ENCODE measurements at places on chromosomes 2 and 18. TPM values are rescaled to one million over a fixed set of nuclear protein-coding genes. Genes with fewer than 3 reads are reported as not detected.

RAB12 gene
- 39.6 TPM for total RNA-seq

ANKRD12 gene
- 80.7 TPM for total RNA-seq

BOLL gene
- not detected for total RNA-seq

DLX1 gene
- total RNA-seq, result not detected

IL1R1 gene
- total RNA-seq, result 48.2 TPM

NETO1 gene
- not detected for total RNA-seq

ANKRD62 gene
- 0.40 TPM for total RNA-seq

CLEC4F gene
- 0.15 TPM for total RNA-seq

SH3RF3 gene
- total RNA-seq, result 9.2 TPM

MC2R gene
- total RNA-seq, result not detected

IL36RN gene
- not detected for total RNA-seq

UGT1A10 gene
- not detected for total RNA-seq

KLHL30 gene
- 1.3 TPM for total RNA-seq

- no peaks in the 10 kb centered on the region for H3K36me3 ChIP-seq
- no peak for DNase-seq
- H3K27ac ChIP-seq, result no peak overlapping the region
- no peaks in the 10 kb centered on the region for H3K27me3 ChIP-seq
- no peak overlapping the region for H3K4me3 ChIP-seq
These were observed 98.2 kb upstream of the PMAIP1 start for GRCh38 chr18:59801576-59801975.

DNA sequence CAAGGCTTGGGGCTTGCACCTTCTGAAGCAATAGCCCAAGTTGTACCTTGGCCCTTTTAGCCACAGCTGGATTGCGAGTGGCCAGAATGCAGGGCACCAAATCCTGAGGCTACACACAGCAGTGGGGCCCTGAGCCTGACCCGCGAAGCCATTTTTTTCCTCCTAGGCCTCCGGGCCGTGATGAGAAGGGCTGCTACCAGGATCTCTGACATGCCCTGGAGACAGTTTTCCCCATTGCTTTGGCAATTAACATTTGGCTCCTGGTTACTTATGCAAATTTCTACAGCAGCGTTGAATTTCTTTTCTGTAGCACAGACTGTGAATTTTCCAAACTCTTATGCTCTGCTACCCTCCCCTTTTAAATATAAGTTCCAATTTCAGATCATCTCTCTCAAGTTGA is 54.5 kb downstream of the MOCOS start:
- H3K27ac ChIP-seq, result no peak overlapping the region
- DNase-seq, result no peak
- no peaks in the 10 kb centered on the region for H3K36me3 ChIP-seq
- H3K27me3 ChIP-seq, result no peaks in the 10 kb centered on the region
- H3K4me3 ChIP-seq, result no peak overlapping the region
- no peaks in the 10 kb centered on the region for H3K4me1 ChIP-seq

DNA sequence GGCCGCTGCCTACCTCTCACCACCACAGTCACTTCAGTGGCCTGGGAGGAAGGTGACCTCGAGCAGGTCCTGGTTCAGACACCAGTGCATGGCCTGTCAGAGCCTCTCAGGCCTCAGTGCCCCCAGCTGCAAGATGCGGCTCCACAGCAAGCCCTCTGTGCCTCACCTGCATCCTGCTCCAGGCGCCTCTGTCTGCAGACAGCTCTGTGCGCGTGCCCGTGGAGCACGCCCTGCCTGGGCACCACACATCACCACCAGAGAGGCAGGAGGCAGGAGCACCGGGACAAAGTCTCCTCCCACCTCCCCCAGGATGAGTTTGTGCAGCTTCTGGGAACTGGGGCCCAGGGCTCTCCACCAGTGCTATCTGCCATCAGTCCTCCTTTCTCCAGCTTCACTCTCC is 98.7 kb downstream of the TFCP2L1 start:
- DNase-seq, result no peak
- no peaks in the 10 kb centered on the region for H3K27me3 ChIP-seq
- H3K36me3 ChIP-seq, result no peaks in the 10 kb centered on the region
- H3K27ac ChIP-seq, result no peak overlapping the region
- no peaks in the 10 kb centered on the region for H3K4me1 ChIP-seq

GRCh38 chr2:121187982-121188411 is 97.0 kb downstream of the TFCP2L1 start:
- no peaks in the 10 kb centered on the region for H3K36me3 ChIP-seq
- H3K4me3 ChIP-seq, result no peak overlapping the region
- H3K27me3 ChIP-seq, result no peaks in the 10 kb centered on the region
- no peak overlapping the region for H3K27ac ChIP-seq

DNA sequence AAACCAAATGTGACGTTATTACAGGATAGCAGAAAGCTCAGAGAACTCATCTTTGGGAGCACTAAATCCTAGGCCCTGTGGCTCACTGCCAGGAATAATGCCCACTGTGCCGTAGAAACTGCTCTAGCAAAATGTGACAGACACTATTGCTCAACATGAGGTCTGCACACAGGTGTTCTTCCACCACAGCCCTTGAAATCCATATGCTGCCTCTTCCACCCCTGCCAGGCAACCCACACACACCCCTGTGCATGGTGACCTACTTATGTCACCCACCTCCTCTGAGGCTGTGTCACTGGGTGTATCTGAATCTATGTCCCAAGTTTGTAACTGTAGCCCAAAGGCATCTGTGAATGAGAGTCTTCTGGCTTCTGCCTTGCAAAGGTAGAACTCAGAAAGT is 66.1 kb upstream of the MBOAT2 start:
- H3K4me1 ChIP-seq, result no peaks in the 10 kb centered on the region
- H3K4me3 ChIP-seq, result no peak overlapping the region
- no peaks in the 10 kb centered on the region for H3K27me3 ChIP-seq
- no peaks in the 10 kb centered on the region for H3K36me3 ChIP-seq
- no peak overlapping the region for H3K27ac ChIP-seq
- DNase-seq, result no peak

DNA sequence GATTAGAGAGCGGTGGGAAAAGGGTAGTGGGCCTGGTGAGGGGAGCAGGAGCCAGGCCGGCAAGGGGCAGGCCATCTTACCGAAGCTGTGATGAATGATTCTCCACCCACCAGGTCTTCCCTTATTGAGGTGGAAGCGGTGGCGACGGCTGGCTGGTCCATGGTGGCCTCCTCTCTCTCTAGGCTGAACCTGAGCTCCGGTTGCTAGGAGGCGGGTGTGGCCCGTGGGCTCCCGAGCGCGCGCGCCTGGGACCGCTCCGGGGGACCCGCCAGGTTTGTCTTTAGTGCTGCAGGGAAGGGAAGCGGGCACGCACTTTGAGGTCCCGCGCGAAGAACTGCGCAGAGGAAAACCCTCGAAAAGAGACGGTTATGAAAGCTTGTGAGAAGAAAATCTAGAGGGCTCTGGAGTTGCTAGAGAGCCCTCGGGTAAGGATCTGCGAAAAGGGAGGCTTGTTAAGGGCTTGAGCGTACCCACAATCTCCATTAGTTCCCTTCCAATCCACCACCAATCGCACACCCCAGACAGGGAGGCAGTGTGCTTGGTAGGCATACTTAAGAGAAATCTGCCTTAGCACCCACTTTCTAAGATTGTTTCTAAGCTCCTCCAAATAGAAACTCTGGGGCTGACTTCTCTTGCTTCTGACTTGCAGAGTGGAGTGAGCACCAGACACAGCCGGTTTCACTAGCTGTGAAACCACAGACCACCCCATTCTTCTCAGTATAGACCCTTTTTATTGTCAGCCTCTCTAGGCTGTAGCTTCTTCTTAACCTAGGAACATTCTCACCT is at the start of gene STPG4:
Gene STPG4, minus strand, starts transcription at position 218 of the 786 bp plus-strand sequence. Its CDS starts 57 bp downstream, at position 161.
- DNase-seq, result peak; percentile 69
- no peaks in the 10 kb centered on the region for H3K27me3 ChIP-seq
- H3K36me3 ChIP-seq, result peaks cover 5% of the 10 kb centered on the region
- no peak within 1 kb of the TSS for H3K4me3 ChIP-seq
- H3K27ac ChIP-seq, result no peak within 1 kb of the TSS

DNA sequence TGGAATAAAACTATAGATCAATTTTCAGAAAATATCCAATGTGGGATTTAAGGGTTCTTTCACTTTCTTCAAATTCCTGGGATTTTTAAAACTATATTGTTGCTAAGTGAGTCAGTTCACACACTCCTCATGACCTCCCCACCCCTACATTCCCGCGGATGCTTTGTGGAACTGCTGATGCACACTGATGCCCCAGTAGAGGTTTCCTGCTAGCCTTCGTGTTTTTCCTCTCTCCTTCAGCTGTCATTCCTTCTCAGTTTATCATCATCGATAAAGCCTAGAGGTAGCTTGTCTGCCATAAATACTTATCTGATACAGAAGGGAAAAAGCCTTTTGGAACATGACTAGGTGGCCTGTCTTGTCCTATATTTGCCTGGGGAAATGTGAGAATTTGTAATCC is 67.4 kb upstream of the GALNT5 start:
- no peak overlapping the region for H3K27ac ChIP-seq
- no peaks in the 10 kb centered on the region for H3K36me3 ChIP-seq
- no peaks in the 10 kb centered on the region for H3K4me1 ChIP-seq

GRCh38 chr2:13006426-13006825 is 289.7 kb downstream of the TRIB2 start:
- H3K4me3 ChIP-seq, result peak overlapping the region; percentile 13
- H3K4me1 ChIP-seq, result peaks cover 6% of the 10 kb centered on the region
- H3K36me3 ChIP-seq, result no peaks in the 10 kb centered on the region
- H3K27ac ChIP-seq, result no peak overlapping the region
- no peak for DNase-seq

DNA sequence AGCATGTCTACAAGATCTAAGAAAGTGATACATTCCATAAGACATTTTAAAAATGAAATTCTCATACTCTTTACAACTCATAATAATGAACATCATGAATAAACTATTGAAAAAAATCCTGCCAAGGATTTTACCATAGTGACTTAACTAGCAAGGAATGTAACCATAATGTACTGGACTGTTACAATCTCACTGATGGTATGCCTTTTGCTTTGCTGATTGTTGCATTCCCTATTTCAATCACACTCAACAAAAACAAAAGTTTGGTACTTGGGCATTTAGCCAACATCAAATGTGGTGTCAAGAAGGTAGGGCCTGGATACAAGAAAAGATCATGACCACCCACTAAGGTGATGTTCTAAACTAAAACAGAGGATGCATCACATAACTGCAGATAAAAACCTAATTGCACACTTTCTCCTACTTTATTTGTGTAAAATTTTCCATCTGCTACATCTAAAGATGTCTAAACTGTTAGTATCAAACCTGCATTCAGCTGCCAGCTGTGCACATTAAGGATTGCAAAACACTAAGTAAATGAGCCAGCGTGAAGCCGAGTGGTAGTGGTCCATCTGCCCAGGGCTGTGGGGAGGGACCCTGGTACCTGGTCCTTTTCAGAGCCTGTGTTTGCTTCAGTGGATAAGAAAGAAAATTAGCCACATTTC is 564.4 kb downstream of the ZEB2 start:
- H3K36me3 ChIP-seq, result no peaks in the 10 kb centered on the region
- no peak overlapping the region for H3K4me3 ChIP-seq
- DNase-seq, result no peak
- H3K27ac ChIP-seq, result no peak overlapping the region

DNA sequence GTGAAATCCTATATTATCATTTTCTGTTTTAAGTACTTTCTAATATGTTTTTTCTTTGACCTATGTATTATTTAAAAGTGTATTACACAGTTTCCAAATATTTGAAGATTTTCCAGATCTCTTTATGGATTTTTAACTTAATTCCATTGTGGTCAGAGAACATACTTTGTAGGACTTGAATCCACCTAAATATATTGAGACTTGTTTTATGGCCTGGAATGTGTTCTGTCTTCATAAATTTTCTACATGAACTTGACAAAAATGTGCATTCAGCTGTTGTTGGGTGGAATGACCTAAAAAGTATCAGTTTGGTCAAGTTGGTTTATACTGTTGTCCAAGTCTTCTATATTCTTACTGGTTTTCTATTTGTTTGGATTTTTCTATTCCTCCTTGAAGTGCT is 33.8 kb upstream of the TMEM247 start:
- H3K36me3 ChIP-seq, result no peaks in the 10 kb centered on the region
- DNase-seq, result no peak
- no peak overlapping the region for H3K27ac ChIP-seq
- H3K27me3 ChIP-seq, result no peaks in the 10 kb centered on the region
- H3K4me3 ChIP-seq, result no peak overlapping the region

DNA sequence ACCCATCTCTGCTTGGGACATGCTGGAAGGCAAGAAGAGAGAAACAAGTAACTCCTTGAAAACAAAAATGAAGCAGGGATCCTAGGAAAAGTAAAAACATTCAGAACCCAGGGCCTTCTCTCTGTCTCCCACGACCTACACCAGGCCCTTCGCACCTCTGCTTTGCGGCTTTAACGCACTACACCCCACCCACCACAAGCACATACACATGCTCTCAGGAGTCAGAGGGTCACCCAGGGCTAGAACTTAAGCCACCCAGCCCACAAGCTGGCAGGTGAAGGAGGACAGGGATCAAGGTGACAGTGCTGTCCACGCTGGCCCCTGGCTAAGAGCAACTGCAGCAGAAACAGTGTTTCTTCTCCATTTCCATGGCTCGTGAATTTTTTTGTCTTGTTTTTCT is 72.2 kb downstream of the BCL11A start:
- DNase-seq, result no peak

- H3K36me3 ChIP-seq, result no peaks in the 10 kb centered on the region
- H3K27ac ChIP-seq, result no peak overlapping the region
- H3K4me3 ChIP-seq, result no peak overlapping the region
- DNase-seq, result peak; percentile 24
- no peaks in the 10 kb centered on the region for H3K4me1 ChIP-seq
These were observed 929.2 kb upstream of the SOX11 start for GRCh38 chr2:4762951-4763376.

DNA sequence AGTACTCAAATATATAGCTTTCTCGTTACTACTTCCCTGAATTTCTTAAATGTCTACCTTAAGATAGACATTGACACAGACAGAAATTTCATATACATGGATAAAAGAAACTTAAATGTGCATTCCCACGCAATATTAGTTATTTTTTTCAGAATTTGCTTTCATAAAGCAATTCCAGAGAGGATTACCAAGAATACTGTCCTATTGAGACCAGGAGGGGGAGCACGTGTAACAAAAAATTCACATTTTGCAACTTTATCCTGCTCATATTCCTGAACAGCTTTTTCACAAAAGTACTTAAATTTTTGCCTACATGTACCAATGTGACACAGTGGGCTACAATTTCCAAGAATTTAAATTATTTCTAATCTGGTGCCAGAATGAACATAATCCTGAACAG is 30.7 kb upstream of the ERCC3 start:
- H3K27ac ChIP-seq, result no peak overlapping the region
- no peaks in the 10 kb centered on the region for H3K27me3 ChIP-seq
- no peaks in the 10 kb centered on the region for H3K4me1 ChIP-seq
- H3K36me3 ChIP-seq, result peaks cover 79% of the 10 kb centered on the region
- DNase-seq, result no peak

GRCh38 chr2:36516136-36516870 is 81.7 kb downstream of the FEZ2 start:
- H3K4me1 ChIP-seq, result no peaks in the 10 kb centered on the region
- no peak overlapping the region for H3K4me3 ChIP-seq

DNA sequence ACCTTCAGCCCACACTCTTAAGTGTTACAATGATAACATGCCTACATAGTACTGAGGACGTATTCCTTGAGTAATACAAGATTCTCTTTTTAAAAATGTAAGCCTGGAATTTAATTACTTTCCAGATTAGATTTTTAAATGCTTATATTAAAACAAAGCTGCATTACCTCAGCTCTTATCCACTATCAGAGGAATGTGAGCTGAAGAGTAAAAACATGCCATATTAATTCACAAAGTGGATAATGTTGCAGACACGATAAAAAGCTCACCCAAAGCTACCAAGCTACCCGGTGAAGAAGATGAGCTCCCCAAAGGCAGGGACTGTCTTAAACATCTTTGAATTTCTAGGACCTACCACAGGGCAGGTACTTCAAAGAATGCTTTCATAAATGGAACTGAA is 107.8 kb downstream of the NOL10 start:
- no peak for DNase-seq
- H3K36me3 ChIP-seq, result peaks cover 25% of the 10 kb centered on the region
- H3K27ac ChIP-seq, result no peak overlapping the region
- no peaks in the 10 kb centered on the region for H3K27me3 ChIP-seq
